ENCODE measurements at places on chromosomes 1 and 21. TPM values are rescaled to one million over a fixed set of nuclear protein-coding genes. Genes with fewer than 3 reads are reported as not detected.

GRCh38 chr1:163928651-163929050, 606.9 kb downstream of the NUF2 start:
- no peak for DNase-seq

- DNase-seq, result no peak
Measured at GRCh38 chr1:30933874-30934252, 25.3 kb upstream of the SDC3 start.

- no peak for DNase-seq
Measured at GRCh38 chr21:45421071-45421845, 16.3 kb downstream of the COL18A1 start.

DNA sequence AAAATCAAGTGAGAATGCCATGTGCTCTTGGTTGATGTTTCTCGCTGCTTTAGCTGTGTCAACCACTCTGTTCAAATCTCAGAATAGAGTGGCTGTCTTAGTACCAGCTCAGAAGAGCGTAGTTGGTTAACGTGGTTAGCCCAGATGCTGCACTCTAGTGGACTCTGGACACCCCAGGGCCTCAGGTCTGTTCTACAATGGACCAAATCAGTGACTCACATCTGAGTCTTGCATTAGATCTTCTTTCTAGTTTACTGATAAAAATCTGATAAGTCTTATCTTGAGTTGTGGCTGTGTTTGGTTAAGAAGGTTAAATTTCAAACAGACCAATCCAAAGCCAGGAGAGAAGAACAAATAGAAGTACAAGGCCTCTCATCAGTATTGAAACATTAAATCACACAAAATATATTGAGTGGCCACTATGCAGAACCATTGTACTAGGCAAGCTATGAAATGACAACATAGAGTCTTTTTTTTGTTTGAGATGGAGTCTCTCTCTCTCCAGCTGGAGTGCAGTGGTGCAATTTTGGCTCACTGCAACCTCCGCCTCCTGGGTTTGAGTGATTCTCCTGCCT, 104.1 kb downstream of the NR5A2 start:
- no peak for DNase-seq

- DNase-seq, result no peak
Measured at GRCh38 chr1:155961937-155962336, 16.4 kb downstream of the ARHGEF2 start.

GRCh38 chr1:83860490-83861221, 138.3 kb downstream of the TTLL7 start:
- DNase-seq, result peak; percentile 53

ETV3L gene
- total RNA-seq, result not detected
